Activated CD8-positive, alpha-beta memory T cell treated with anti-CD3 and anti-CD28 coated beads, Interleukin-2, amount 10 ng/mL, durations not matched to agents 7 days and 5 days (primary cell): ENCODE measurements at places on chromosomes 5 and 9. TPM values are rescaled to one million over a fixed set of nuclear protein-coding genes. Genes with fewer than 3 reads are reported as not detected.

POLE3 gene
- total RNA-seq: 55.0 TPM

QRFP gene
- not detected for total RNA-seq

PRRX2 gene
- not detected for total RNA-seq

TMEM232 gene
- total RNA-seq: 0.28 TPM

INSL4 gene
- not detected for total RNA-seq

GPR150 gene
- total RNA-seq: 0.28 TPM

DRD1 gene
- total RNA-seq: not detected

NFX1 gene
- 46.3 TPM for total RNA-seq

ARID3C gene
- 0.26 TPM for total RNA-seq

LCN9 gene
- not detected for total RNA-seq

SPINK13 gene
- total RNA-seq: not detected

TPPP gene
- total RNA-seq: 0.16 TPM

FCN2 gene
- total RNA-seq: not detected

FGF1 gene
- total RNA-seq: not detected

SLC25A48 gene
- not detected for total RNA-seq

OLFM1 gene
- 0.30 TPM for total RNA-seq
